ENCODE measurements at places on chromosomes 1 and 21. TPM values are rescaled to one million over a fixed set of nuclear protein-coding genes. Genes with fewer than 3 reads are reported as not detected.

GRCh38 chr1:58981392-58981791, 197.5 kb upstream of the JUN start:
- no peak overlapping the region for H3K4me3 ChIP-seq
- no peak overlapping the region for H3K27ac ChIP-seq
- DNase-seq, result no peak
- no peaks in the 10 kb centered on the region for H3K4me1 ChIP-seq
- H3K27me3 ChIP-seq, result no peaks in the 10 kb centered on the region

DNA sequence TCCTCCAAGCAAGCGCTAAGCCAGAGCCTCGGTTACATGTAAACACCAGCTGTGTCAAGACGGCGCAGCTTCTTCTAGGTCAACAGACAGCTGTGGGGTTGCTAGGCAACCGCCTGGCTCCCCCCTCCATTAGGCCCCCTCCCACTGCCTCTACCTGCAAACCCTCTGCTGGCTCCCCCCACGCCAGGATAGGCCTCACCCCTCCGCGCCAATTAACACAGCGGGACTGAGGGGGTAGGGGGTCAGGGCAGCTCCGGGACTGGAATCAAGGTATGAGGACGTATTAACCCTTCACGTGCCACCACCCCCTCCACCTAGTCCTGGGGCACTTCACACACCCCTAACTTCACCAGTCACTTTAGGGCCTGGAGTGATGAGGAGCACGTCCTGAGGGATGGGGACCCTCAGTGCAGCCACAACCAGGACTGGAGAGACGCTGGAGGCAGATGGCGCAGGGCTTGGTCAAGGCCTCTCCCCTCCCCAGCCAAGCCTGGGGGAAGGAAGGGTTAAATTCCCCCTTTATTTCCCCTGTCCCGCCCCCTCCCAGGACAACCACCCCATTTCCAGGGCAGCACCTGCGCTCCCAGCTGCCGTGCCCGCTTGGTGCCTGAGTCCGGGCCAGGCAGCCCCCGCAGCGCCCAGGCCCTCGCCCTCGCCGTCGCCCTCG, 37.4 kb upstream of the WASF2 start:
- H3K36me3 ChIP-seq, result no peaks in the 10 kb centered on the region
- no peak overlapping the region for H3K27ac ChIP-seq
- H3K27me3 ChIP-seq, result no peaks in the 10 kb centered on the region
- H3K4me3 ChIP-seq, result peak overlapping the region; percentile 61
- peak; percentile 77 for DNase-seq

DNA sequence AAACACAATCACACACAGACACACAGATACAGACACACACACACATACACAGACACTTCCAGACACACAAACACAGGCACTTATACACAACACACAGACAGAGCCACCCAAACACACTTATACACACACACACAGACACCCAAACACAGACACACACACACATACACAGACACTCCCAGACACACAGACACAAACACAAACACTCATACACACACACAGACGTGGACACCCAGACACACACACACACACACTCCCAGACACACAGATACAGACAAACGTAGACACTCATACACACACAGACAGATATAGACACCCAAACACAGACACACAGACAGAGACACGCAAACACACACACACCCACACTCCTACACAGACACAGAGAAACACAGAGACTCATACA, 272.1 kb downstream of the GRIK3 start:
- no peak overlapping the region for H3K27ac ChIP-seq
- DNase-seq, result no peak
- H3K27me3 ChIP-seq, result no peaks in the 10 kb centered on the region
- H3K4me1 ChIP-seq, result no peaks in the 10 kb centered on the region

- DNase-seq, result no peak
- no peaks in the 10 kb centered on the region for H3K27me3 ChIP-seq
- no peak overlapping the region for H3K27ac ChIP-seq
- H3K36me3 ChIP-seq, result no peaks in the 10 kb centered on the region
These were observed 108.3 kb downstream of the HIVEP3 start for GRCh38 chr1:41810446-41810845.

DNA sequence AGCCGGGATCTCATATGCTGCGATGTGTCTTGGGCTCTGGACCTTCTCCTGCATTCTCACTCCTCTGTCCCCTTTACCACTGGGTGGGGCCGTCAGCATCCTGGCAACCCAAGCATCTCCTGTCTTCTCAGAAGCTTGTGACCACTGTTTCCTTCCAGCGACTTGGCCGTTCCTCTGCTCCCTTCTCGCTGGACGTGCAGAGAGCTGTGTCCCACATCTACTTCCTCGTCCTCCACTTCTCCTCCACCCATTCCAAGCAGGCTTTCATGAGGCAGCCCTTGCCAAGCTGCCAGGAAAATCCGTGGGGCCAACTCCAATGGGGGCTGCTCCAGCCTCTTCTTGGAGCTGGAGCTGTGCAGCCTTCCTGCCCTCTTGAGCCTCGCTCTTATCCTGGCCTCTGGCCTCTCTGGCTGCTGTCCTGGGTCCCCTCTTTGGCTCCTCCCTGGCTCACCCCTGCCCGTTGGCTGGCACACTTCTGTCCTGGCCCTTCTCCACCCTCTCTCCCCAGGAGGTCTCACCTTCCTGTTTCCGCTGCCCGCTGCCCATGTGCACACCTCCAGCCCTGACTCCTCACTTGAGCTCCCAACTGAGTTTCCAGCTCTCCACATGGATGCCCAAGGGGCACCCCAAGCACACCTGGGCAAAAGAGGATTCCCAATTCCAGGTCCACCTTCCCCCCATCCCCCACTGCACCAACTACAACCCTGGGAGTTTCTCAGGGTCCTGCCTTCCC, 8.7 kb downstream of the FAM131C start:
- peaks cover 2% of the 10 kb centered on the region for H3K27me3 ChIP-seq
- no peak overlapping the region for H3K27ac ChIP-seq

- H3K36me3 ChIP-seq, result no peaks in the 10 kb centered on the region
- H3K4me1 ChIP-seq, result no peaks in the 10 kb centered on the region
- DNase-seq, result no peak
These were observed 47.1 kb downstream of the FCRL3 start for GRCh38 chr1:157653494-157653873.

- H3K27me3 ChIP-seq, result no peaks in the 10 kb centered on the region
- no peaks in the 10 kb centered on the region for H3K36me3 ChIP-seq
- DNase-seq, result no peak
- H3K27ac ChIP-seq, result no peak overlapping the region
These were observed 172.2 kb upstream of the C8B start for GRCh38 chr1:57137980-57138379.

PLEKHA6 gene
- 0.29 TPM for total RNA-seq

JTB gene
- total RNA-seq, result 162 TPM

Data from osteoblast (primary cell).